Renal pelvis (tissue), 12 donors: ENCODE measurements at places on chromosomes 7 and 10.

DNA sequence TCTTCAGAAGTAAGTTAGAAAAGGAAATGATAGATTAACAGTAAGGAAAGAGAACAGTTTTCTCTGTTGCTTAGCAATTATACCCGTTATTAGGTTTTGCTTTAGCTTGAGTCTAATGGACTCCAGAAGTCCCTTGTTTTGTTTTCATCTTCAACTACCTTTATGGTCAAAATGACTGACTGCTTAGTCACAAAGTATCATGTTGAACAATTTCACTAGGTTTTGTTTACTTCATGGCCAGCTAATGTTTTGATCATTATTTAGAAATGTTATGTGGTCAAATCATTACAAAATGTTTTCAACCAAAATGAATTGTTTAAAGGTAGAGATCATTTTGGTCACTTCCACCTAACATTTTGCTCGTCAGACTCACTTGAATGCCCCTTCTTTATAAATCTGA, 1.9 kb downstream of the UBN2 start:
- DNase-seq = no peak

DNA sequence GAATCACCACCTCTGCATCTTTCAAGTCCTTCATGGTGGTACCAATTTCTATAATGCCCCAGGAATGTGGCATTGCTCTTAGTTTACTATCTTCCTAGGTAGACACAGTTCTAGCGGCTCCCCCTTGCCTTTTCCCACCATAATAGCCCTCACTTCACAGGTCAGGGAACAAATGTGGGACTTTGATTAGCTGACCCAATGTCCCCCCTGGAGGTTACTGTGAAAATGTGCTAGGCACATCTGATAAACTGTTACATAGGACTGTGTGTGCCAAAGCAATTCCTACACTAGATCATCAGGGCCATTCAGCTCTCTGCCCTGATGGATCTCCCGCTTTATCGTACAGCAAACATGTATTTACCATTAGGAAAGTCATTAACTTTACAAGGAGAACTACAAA, 94.0 kb downstream of the TWIST1 start:
- no peak for DNase-seq

- no peak for DNase-seq
Observed at GRCh38 chr10:11293332-11293731, 275.7 kb downstream of the CELF2 start.

- no peak for DNase-seq
Observed at GRCh38 chr10:79273604-79274003, 73.7 kb upstream of the PPIF start.

- no peak for DNase-seq
Observed at GRCh38 chr7:91556956-91557650, 292.9 kb downstream of the FZD1 start.

GRCh38 chr10:128007056-128007455, 100.2 kb downstream of the PTPRE start:
- DNase-seq = no peak

- no peak for DNase-seq
Observed at GRCh38 chr7:30285536-30286284, 1.3 kb downstream of the ZNRF2 start.

DNA sequence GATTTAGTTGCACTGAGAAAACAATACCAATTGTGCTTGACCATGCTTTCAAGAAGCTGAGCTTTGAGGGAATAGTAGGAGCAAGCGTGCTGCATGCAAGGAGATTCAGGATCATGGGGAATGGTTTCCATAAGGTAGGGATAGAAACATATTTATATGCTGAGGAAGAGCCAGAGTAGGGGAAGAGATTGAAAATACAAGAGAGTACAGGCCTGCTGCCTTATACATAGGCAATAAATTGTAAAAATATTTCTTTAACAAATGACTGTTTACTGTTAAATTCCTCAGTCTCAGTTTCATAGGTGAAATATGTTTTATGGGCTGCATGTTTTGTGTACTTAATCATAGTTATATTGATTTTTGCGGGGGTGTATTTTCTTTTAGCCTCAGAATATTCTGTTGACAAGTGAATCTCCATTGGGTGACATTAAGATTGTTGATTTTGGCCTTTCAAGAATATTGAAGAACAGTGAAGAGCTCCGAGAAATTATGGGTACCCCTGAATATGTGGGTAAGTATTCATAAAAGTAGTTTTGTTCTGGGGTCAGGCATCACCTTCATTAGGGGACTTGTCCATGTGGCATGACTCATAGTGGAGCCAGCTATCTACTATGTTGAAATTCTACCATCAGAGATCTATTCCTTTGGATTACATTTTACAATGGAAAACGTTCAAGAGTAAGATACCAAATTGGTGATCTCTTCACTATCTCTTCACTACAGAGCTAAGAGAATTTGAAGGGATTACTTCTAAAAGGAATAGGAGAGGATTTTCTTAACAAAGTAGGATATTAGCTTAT, 36.5 kb downstream of the STK17A start:
- no peak for DNase-seq

- DNase-seq = no peak
Observed at GRCh38 chr10:33113466-33113865, 155.4 kb upstream of the ITGB1 start.

GRCh38 chr10:114068054-114068707, 24.5 kb downstream of the ADRB1 start:
- no peak for DNase-seq

GRCh38 chr10:125756196-125756595, 19.4 kb downstream of the MMP21 start:
- DNase-seq = no peak

DNA sequence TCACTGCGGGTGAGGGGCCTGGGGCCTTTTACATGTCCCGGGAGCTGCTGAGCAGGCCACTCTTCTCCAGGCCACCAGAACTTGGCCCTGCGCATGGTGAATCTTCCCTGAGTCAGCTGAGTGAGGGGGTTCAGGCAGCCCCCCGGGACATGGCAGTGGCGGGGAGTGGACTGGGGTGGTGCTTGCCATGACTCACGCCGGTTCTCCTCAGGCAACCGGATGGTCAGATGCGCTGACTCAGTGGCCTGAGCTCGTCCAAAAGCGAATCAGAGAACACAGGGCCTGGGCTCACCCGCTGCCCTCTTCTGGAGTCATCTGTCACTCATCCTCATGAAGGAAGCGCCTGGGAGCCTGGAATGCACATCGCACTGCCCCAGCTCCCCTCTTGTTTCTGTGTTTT, 33.5 kb downstream of the HTRA1 start:
- DNase-seq = no peak

DNA sequence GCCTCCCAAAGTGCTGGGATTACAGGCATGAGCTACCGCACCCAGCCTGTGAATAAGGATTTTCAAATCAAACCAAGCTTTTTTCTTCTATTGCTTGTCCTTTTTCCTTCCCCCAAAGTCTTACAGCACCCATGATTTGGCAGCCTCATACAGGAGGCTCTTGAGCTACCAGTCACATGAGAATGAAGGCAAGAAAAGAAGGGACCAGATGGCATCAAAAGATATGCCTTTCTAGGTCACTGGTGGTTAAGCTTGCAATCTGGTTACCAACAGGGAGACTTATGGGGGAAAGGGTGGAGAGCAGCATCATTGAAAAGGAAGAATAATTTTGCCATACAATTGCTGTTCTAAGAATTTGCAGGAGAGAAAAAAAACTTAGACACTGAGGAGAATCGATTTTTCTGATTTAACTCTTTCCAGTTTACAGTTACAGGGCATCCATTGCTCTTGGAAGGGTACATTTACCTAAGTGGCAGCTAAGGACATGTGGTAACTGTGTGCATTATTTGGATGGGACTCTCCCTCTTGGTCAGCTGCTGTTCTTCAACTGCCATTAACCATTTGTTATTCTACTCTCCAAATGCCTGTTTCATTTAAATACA, 29.5 kb downstream of the SMNDC1 start:
- no peak for DNase-seq

DNA sequence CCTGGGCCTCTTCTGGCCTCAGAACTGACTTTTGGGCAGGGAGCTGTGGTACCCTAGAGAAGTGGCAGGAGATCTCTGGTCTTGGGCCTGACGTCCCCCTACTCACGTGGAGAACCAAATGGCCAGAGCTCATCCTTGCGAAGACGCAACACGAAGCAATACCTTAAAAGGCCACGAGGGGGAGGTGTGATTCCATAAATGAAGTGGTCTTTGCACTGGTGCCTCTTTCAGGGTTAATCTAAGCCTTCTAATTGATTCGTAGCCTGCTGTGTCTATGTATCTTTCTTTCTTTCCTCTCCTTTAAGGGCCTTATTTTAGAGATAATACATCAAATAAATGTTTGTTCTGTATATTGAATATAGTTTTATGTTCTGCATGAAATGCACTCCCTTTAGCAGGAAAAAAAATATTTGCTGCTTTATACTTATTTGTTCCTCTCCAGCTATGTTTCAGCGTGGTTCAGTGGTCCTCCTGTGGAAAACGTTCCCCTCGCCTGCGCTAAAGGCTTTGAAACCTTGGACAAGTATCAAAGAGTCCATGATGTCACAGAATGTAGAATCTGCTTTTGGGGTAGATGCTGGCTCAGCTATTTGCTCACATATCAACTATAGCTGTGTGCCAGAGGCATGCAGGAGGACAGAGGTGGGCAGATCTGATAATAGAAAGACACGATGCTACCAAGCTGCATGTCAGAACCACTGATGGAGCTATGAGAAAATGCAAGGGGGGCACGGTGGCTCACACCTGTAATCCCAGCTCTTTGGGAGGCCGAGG, 41.0 kb downstream of the STRA8 start:
- DNase-seq = peak; percentile 62

DNA sequence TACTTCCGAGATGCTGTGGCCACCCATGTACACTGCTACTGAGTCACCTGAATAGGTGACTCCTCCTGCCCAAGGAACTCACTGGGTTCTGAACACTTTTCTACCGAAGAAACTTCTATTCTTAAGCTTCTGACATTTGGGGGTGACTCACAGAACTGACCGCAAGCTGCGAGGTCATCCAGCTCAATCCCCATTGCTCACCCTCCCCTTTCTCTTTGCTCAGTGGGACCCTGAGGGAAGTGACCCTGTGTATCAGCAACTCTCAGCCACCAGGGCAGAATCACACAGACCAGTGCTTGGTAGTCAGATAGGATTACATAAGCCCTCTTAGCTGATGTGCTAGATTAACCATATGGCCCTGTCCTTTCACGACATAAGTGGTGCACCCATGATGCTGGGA, 46.3 kb downstream of the INSYN2A start:
- no peak for DNase-seq

GRCh38 chr7:19709249-19709578, 377 bp upstream of the POLR1F start:
- no peak for DNase-seq

- no peak for DNase-seq
Observed at GRCh38 chr10:8037199-8037801, 17.2 kb upstream of the GATA3 start.

GRCh38 chr7:45955286-45955685, 34.2 kb upstream of the IGFBP3 start:
- no peak for DNase-seq

DNA sequence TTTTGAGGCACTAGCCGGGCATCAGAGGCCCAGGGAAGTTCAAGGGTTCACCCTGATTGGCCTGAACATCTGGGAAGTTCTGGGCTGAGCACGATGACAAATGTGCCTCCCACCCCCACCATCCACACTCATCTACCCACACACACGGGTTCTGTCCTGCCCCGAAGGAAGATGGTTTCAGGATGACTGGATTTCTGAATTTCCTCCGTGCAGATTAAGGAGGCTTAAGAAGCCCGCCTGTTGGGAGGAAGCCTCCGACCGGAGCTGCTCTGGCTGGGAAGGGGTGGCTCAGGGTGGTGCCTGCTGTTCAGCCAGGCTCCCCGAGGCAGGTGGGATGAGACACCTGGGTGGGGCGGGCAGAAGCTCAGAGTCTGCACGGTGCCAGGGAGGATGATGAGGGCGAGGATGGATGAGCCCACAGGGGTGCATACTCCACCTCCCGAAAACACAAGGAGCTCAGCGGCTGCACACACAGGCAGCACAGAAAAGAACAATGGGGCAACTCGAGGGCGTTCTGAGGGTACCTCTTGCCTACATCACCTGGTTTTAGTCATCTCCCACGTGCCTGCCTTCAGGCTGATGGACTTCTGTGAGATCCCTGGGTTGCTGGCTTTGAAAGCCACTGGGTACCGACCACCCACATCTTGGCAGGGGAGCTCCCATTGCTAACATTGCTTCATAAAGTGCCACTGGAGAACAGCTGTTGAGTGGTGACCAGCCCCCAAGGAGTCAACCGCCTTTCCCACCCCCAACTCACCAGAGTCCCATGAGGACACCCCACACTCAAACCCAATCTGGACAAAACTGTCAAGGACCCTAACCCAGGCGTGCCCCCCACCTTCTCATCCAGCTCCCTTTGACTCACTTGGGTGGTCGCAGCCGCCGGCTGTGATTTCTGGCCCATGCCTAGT, 41.2 kb downstream of the CALML3 start:
- DNase-seq = no peak
